Esophagus muscularis mucosa (tissue), 4 donors: ENCODE measurements at places on chromosomes 5 and 9. TPM values are rescaled to one million over a fixed set of nuclear protein-coding genes. Genes with fewer than 3 reads are reported as not detected.

Gene DMRT1
- total RNA-seq: not detected

Gene TDRD7
- total RNA-seq: 15.8 TPM

Gene KIF12
- total RNA-seq: not detected

Gene TSC1
- total RNA-seq: 25.0 TPM

Gene ANKRD20A1
- not detected for total RNA-seq

Gene DRD1
- total RNA-seq: 0.06 TPM

Gene OR1L6
- total RNA-seq: not detected

Gene C9
- total RNA-seq: not detected

Gene CFAP77
- total RNA-seq: not detected

Gene PCDHGA5
- total RNA-seq: 5.4 TPM

Gene MED27
- total RNA-seq: 12.9 TPM

Gene TAF11L10
- total RNA-seq: not detected

Gene PCDHA9
- under 0.01 TPM for total RNA-seq

Gene HRCT1
- 53.0 TPM for total RNA-seq

Gene PCDHA4
- total RNA-seq: 0.50 TPM

Gene TICAM2
- 3.0 TPM for total RNA-seq
